ENCODE measurements at places on chromosomes 11 and 22.

DNA sequence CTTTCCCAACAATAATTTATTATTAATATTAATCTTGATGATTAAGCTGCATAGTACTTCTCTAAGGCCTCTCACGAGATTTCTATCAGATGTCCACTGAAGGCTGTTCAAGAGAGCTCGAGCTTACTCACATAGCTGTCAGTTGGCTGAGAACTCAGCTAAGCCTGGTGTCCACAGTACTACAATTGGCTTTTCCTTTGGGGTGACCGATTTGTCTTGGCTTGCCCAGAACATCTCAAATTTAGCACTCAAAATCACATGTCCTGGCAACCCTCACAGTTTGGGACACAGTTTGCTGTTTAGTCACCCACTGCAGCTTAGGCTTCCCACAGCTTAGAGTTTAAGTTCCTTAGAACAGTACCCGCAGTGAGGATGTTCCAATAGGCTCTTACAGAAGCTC lies 96.5 kb downstream of the LUZP2 start:
- DNase-seq: no peak

- DNase-seq: no peak
Measured at GRCh38 chr11:108144615-108145014, 23.2 kb downstream of the ACAT1 start.

DNA sequence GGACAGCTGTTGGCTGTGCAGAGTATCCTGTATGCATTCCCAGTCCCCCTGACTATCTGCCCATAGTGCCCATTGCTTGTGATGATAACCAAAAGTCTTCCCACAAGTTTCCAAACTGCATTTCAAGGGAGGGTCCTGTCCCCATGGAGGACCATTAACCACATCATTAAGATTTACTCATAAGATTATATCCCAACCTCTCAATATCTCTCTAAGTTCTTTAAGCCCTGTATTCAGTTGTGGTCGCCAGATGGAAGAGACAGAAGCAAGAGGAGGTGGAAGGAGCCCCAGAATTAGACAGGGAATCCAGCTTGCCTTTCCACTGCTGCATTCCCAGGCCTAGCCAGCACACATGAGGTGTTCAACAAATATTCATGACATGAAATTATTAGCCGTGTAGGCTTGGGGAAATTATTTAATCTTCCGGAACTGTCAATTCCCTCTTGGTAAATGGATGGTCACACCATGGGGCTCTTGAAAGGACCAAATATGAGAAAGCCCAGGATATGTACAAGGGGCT lies 42.6 kb upstream of the TIMP3 start:
- no peak for DNase-seq

GRCh38 chr22:39809772-39810557 lies 83.6 kb downstream of the ENTHD1 start:
- DNase-seq: no peak

GRCh38 chr11:2201542-2201941 lies 29.9 kb upstream of the TH start:
- no peak for DNase-seq

DNA sequence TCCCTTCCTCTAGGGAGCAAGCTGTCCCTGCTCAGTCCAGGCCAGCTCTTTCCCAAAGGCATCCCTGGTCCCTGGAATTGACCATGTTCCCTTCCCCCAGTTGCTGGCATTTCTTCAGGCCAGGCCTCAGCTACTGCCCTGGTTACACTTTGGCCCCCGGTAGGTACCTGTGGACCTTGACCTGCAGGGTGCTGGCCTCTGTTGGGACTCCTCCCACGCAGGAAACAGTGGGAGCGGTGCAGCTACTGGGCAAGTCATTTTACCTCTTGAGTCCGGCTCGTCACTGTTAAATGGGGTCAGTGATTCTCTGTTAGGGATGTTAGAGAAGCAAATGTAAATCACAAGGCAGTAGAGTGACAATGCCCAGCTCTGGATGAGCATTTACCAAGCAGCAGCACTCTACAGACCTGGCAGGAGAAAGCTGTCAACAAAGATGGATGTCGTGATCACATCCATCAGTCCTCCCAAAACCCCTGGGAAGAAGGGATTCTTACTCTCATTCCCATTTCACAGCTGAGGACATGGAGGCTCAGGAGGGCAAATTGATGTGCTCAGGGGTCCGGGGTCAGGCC lies 16.9 kb downstream of the MYO7A start:
- DNase-seq: no peak

DNA sequence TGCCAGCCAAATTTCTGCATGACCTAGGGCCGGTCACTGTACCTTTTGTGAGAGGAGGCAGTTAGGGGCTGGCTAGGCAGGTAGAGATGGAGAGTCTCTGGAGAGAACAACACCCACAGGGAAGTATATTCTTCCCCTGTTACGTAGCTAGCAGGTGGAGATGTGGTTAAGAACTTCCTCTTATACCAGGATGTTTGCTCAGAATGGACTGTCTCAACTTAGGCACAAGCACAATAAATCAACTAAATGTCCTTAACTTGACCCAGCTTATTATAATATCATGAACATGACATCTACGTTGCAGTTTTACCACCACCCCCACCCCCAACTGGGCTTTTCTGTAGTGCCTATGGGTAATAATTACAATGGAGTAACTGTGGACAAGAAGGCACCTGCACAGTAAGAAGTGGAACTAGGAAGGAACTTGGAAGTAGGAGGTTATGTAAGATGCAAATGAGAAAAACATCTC lies 60.7 kb upstream of the MPEG1 start:
- no peak for DNase-seq
